Activated gamma-delta T cell treated with Interleukin-2 at 50 U/mL for 16 hours (primary cell): ENCODE measurements at places on chromosomes 2 and 18.
A peak's percentile ranks its signal among the peaks of the same experiment; 100 is the strongest.

GRCh38 chr2:191166756-191167445, 16.1 kb upstream of the STAT4 start:
- no peak for DNase-seq

GRCh38 chr2:100818606-100819369, 1.2 kb upstream of the NPAS2 start:
- DNase-seq, result no peak

GRCh38 chr2:73822276-73822675, 6.5 kb upstream of the STAMBP start:
- no peak for DNase-seq

DNA sequence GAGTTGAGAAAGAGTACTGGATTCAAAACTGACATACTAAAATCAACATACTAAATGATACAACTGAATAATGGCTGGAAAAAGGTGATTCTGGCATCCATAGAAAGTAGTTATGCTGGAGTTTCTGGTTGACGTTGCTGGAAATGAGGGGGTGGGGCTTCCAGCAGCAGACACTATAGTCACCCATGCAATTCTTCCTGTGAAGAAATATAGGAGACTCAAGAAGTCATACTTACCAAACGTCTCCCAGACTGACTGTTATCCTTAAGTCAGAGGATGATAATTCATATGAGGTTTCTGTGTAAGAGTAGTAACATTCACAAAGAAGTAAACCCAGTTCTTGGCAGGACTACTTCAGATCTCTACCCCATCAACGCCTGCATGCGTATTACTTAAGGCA, 23.6 kb downstream of the DTNB start:
- no peak for DNase-seq

GRCh38 chr2:44200759-44201158, 32.1 kb downstream of the PPM1B start:
- DNase-seq, result no peak

- DNase-seq, result no peak
These were observed 66.1 kb downstream of the COLEC12 start for GRCh38 chr18:434410-434809.

DNA sequence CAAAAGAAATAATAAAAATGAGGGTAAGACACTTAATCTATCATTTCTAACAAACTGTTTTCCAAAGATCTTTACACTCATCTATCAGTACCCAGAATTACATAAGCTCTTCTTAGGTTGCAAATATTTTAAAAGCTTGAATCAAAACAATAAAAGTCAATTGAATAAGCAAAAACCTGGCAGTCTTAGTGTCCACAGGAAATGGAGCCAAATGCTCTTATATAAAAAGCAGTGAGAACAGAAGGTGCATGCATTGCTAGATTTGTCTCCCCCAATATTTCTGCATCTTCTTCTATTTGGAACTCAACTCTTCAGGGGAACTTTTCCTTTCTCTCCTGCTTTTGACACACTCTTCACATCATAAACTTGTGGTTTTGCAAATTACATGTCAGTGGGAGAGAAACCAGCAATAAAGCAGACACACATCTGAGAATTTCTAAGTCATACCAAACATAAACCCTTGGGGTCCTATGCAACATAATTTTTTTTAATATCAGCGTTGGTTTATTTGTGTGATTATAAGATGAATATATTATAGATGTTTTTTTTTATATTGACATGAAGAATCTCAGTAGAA, 343.9 kb upstream of the ACVR2A start:
- no peak for DNase-seq

- DNase-seq, result no peak
These were observed 37.9 kb upstream of the C1GALT1C1L start for GRCh38 chr2:43714164-43714563.

DNA sequence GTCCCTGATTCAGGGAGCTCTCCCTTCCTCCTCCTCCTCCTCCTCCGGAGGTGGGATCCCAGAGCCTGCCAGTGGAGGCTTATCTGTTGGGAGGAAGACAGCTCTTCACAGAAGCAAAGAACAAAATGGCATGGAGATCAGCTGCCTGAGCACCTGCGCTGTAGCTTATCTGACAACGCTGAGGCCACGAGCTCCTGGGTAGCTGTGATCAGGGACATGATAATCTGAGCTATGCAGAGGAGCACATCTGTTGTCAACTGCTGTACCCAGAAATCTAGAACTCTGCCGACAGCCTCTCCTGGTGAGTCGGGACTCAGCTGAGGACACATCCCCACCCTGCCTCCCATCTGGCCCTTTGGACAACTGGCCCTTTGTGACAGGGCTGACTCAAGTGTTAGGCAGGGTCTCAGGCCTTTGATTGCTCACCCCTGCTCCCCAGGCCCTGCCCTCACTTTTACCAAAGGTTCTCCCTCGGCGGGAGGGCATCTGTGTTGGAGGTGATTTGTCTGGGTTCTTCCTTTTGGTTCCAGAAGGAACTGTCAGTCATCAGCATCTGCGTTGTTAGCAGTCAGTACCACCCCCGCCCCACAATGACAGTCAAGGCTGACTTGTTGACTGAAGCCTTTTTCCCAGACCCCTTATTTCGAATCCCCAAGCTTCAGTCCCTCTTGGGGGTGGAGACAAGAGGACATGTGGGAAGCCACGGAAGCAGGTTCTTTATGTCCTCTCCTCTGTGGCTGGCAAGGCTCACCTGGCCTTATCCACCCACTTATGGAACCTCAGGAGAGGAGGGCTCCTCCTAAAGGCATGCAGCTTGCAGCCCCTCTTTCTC, 5.9 kb upstream of the CNNM3 start:
- DNase-seq, result no peak

GRCh38 chr2:132804051-132804450, 134.0 kb upstream of the LYPD1 start:
- no peak for DNase-seq

GRCh38 chr2:567865-568638, 109.2 kb downstream of the TMEM18 start:
- DNase-seq, result no peak

DNA sequence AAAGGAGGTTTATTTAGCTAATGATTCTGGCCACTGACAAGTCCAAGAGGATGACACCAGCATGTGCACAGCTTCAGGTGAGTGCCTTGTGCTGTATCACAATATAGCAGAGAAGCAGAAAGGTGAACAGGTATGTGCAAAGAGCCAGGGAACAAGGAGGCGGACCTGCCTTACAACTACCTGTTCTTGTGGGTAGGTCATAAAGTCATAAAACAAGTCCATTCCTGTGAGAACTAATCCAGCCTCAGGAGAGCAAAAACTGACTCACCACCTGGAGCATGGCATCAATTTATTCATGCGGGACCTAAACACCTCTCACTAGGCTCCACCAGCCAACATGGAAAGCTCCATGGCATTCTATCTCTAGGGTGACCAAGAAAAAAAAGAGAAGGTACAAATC, 234.2 kb downstream of the ASXL3 start:
- DNase-seq, result no peak

DNA sequence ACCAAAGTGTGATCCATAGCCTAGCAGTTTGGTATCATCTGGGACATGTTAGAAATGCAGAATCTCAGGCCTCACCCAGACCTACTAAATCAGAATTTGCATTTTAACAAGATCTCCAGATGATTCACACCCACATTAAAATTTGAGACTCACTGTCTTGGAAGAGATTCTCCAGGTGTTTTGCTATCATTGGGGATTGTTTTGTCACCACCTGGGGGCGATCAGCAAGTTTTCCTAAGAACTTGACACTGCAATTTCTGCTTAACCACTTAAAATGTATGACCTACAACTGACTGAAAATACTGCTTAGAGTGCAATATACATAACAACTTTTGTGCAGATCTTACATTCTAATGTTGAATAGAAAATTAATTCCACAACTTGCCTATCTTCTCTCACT, 18.9 kb upstream of the ITGA4 start:
- no peak for DNase-seq

DNA sequence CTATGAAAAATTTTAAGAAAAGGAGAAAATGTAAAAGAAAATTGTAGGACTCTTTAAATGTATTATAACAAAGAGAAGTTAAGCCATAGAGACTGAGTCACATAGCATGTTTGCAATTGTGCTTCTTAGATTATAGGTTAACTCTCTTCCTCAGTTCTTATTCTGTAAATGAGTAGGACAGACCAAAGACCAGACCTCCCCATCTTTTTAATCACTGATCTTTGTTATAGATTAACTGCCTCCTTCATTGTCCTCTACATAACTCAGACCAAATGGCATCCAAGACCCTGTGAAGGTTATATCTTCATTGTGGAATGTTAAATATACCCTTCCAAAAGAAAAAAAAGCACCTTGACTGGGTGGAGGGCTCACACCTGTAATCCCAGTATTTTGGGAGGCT, 316.9 kb upstream of the LRRTM4 start:
- DNase-seq, result no peak

- DNase-seq, result no peak
These were observed 153.7 kb upstream of the VRK2 start for GRCh38 chr2:57892920-57893319.

GRCh38 chr2:101805152-101806088, 107.9 kb downstream of the MAP4K4 start:
- DNase-seq, result no peak

DNA sequence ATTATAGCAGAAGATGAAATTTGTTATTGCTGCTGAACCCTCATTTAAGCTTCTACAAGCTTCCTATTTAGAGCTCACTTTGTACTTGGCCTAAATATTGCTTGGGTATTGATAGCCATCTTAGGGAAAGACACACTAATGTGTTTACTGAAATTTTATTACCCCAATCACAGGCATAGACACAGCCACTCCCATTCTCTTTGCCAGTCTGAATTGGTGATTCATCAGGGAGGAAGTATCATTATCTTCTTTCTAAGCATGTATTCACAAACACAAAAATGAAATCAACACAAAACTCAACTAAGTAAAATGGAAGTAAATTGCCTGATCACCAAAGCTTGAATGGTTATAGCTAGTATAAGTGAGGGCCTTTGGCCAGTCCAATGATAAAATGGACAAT, 666.3 kb downstream of the TSN start:
- DNase-seq, result no peak

DNA sequence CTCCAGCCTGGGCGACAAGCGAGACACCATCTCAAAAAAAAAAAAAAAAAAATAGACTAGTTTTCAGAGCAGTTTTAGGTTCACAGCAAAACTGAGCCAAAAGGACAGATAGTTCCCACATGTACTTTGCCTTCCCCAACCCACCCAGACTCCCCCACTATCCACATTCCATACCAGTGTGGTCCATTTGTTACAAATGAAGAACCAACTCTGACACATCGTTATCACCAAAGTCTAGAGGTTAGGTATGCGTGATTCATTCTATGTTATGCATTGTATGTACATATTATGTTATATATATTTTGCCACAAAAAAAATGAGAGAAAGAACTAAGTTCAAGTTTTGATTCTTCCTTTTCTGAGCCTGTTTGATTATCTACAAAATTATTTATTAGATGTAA, 3.5 kb downstream of the DUSP11 start:
- DNase-seq, result no peak

DNA sequence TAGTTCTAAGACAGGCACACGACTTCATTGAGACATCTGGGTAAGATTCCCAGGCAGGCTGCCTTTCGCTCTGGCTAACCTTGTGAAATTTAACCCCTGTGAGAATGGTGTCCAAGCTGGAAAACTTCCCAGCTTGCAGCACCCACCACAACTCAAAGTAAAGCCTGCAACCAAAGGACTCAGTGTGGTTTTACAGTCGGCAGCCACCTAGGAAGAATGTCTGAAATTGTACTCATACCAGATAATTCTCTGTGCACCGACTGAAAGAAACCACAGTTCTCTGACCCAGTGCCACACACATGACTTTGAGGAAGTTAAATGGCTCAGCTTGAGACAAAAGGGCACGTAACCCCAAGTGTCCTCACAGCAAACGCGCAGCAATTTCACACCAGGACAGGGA, 125.7 kb downstream of the RBMS1 start:
- DNase-seq, result no peak

DNA sequence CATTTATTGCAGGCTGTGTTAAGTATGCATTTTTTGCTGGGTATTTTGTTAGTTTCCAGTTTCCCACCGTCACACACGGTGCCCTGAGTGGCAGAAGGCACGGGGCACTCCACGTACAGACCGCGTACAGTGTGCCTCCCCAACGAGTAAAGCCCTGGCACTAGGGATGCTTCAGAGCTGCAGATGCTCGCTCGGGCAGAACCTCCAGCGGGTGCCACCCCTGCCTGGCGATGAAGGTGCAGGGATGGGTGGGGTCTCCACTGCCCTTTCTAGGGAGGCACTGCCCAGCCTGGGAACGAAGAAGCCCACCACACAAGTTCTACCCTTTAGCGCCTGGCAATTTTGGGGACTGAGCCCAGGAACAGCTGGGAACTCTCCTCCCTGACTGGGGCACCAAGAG, 4.1 kb downstream of the GREB1 start:
- no peak for DNase-seq

GRCh38 chr2:221399183-221399582, 172.9 kb downstream of the EPHA4 start:
- DNase-seq, result no peak

GRCh38 chr2:220081171-220081570, 453.7 kb downstream of the SLC4A3 start:
- no peak for DNase-seq

DNA sequence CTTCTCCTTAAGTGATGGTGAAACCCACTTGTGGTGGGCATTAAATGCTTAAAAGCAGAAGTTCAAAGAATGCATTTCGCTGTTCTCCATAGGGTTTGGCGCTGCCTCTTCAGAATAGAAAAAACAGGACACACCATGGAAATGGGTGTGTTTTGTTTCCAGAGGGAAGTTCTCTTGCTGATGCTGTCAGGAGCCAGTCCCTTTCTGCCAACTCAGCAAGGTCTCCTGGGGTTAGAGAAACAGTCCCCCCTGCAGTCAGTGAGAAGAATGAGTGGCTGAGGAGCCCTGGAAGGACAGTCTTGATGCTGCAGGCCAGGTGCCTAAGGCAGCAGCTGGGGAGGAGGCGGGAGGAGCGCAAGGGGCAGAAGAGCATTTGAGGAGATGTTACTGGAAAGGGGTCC, 37.8 kb upstream of the ASAP2 start:
- DNase-seq, result no peak

DNA sequence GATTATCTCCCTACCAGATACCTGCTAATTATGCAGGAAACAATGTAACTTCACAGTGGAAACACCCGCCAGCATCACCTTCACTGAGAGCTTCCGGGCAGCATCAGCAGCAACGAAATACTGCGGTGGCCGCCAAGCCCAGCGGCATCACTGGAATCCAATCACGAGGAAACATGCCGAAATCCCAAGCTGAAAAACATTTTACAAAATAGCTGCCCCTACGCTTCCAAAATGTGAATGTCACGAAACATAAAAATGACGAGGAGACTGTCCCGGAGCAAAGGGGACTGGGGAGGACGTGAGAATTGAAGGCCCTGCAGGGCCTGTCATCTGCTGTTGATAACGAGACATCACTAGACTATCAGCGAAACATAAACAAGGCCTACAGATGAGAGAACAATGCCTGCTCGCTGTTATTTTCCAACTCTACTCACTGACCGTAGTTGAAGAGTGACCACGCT, 82.6 kb downstream of the HDAC4 start:
- no peak for DNase-seq

DNA sequence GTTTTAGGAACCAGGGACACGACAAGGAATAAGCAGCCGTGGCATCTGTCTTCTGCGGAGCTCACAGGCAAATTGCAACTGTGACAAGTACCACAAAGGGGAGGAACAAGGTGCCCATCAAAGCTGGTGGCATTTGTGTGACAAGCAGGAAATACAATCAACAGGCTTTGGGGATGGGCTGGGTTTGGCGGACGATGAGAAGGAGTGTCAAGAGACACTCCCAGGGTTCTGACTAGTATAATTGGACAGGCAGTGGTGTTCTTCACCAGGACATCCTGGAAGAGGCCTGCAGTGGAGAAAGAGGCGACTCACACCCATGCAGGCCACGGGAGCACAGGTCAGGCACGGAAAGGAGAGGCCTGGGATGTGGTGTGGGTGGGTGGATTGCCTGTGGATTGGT, 14.2 kb upstream of the SPATA3 start:
- peak; percentile 38 for DNase-seq
